NCI-H460 (cell line): ENCODE measurements at places on chromosomes 4 and X. TPM values are rescaled to one million over a fixed set of nuclear protein-coding genes. Genes with fewer than 3 reads are reported as not detected.

DNA sequence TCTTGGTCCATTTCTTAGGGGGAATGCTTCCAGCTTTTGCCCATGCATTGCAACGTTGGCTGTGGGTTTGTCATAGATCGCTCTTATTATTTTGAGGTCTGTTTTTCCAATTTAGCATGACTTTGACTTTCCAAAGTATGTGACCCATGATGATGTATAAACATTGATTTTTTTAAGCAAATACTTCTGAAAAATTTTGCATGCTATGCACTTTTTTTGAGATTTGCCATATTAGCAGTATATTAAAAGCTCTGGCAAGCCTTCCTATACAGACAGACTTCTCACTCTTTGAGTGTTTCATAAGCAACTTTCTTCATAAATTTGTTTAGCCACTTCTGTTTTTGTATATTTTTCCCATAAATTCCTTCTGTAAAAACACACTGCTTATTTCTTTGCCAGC lies 746.4 kb upstream of the LCORL start:
- no peak for DNase-seq

- DNase-seq = no peak
These were observed 58.9 kb downstream of the HOPX start for GRCh38 chr4:56622176-56622575.

- DNase-seq = no peak
These were observed 115.7 kb upstream of the ANK2 start for GRCh38 chr4:112933790-112934189.

GRCh38 chrX:17616936-17617335 lies 120.4 kb upstream of the SCML1 start:
- no peak for DNase-seq

GRCh38 chrX:49978176-49978575 lies 55.8 kb downstream of the CLCN5 start:
- DNase-seq = no peak

DNA sequence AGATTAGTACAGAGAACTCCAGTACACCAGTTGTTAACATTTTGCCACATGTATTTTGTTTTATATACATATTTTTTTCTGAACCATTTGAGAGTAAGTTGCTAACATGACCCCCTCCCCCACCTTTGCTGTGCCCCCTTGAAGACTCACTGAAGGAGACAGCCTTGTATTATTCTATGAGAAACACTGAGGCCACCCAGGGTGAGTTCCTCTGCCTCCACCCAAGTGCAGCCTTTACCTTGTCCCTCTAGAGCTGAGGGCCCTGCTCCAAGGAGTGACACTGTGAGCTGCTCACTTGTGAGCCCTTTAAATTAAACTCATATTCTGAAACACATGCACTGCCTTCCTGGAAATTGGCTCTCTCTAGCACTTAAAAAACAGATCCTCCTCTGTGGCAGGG lies 21.1 kb downstream of the KIT start:
- DNase-seq = no peak

DNA sequence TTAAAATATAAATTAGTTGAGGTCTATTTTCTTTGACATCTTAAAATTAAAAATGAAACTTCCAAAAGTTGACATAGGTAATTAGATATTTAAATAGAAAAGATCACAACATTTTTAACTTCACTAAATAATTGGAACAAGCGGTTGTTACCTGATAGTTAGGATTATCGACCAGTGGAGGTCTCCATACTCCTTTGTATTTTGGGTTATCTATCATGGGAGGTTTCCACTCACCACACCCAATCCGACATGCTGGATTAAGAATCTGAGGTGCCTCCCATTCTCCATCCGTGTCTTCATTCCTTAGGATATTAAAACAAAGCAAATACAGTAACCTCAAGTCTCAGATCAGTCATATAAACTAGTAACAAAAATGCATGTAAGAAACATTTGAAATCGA lies 22.2 kb downstream of the SCOC start:
- DNase-seq = no peak

GRCh38 chr4:124070688-124071484 lies 641.6 kb downstream of the ANKRD50 start:
- no peak for DNase-seq

- no peak for DNase-seq
These were observed 203.7 kb downstream of the CFAP299 start for GRCh38 chr4:80539190-80539589.

DNA sequence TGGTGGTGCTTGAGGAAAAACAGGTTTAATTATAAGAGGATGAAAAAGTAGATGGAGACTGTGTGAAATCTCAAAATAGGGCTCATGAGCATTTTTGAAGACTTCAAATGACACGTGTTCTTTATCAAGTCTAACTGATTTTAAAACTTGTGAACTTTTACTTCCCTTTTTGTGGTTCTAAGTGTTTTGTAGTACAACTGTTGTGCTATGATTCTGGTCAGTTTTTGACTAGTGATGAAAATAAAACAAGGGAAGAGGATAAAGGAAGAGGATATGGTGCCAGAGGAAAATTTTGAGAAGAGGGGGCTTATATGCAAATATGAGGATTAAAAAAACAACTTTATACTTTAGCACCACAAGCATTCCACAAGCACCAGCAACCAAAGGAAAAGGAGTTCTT lies 644.0 kb downstream of the RPA4 start:
- DNase-seq = no peak

DNA sequence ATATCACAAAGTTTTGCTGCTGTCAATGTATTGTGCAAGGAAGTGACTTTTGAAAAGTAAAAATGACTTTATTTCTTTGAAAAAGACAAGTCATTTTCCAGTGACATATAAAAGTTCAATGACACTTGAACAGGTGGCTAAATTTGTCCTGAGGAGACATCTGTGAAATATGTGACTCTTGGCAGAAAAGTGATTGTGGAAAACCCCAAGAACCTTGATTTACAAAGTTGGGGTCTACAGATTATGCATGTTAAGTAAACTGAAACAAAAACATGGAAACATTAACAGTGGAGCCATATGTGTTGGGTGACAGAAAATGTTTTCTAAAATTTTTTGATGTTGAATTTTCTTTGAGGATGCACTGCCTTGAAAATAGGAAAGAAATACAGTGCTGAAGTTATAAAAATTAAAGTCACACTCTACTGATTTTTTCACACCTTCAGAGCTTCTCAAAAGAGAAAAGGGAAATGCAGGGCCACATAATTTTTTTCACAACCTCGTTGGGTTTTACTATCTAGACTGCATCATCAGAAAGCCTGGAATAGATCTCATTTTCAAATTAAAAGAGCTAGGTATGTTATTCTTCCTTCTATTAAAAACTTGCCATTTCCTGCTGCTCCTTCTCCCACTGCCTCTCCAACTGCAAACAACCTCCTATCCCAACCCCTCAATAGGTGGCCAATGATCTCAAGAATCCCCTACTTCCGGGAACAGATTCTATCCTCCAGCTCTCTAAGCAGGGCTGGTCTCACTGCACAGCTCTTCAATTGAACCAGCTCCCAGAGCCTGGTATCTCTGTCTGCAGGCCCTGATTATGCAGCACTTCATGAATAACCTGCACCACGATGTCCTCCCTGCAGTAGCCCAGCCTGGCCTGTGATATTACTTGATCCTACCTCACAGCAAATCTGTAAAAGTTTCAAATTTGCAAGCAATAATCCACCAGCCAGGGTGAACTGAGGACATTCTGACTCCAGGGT lies 570.8 kb upstream of the CPEB2 start:
- DNase-seq = no peak

GRCh38 chr4:38752941-38753806 lies 29.6 kb downstream of the TLR10 start:
- no peak for DNase-seq

DNA sequence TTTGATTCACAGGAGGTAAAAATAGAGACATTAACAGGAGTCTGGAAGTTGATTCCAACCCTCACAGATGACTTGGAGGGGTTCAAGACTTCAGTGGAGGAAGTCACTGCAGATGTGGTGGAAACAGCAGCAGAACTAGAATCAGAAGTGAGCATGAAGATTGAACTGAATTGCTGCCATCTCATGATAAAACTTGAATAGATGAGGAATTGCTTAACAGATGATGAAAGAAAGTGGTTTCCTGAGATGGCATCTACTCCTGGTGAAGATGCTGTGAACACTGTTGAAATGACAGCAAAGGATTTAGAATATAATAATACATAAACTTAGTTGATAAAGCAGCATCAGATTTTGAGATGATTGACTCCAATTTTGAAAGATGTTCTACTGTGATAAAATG lies 76.5 kb downstream of the RELL1 start:
- no peak for DNase-seq

- no peak for DNase-seq
These were observed 61.8 kb upstream of the SFRP2 start for GRCh38 chr4:153850533-153851280.

DNA sequence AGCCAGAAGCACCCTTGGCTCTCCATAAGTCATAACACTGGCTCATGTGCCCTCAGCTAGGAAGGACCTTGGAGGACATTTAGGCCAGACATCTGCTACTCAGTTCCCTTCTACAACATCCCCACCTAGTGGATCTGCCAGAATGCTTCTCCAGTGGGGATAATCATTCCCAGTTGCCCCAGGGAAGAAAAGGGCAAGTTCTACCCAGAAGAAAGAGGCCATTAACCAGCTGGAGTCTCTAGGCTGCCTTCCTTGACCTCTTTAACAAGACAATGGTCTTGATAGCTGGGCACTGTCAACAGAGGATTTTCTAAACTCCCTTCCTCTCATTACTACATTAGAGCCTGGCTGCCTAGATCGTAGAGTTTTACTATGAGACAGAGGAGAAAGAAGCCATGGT lies 42.0 kb downstream of the LGI2 start:
- DNase-seq = no peak

- peak; percentile 50 for DNase-seq
These were observed 34.4 kb upstream of the CDKL5 start for GRCh38 chrX:18390941-18391538.

DNA sequence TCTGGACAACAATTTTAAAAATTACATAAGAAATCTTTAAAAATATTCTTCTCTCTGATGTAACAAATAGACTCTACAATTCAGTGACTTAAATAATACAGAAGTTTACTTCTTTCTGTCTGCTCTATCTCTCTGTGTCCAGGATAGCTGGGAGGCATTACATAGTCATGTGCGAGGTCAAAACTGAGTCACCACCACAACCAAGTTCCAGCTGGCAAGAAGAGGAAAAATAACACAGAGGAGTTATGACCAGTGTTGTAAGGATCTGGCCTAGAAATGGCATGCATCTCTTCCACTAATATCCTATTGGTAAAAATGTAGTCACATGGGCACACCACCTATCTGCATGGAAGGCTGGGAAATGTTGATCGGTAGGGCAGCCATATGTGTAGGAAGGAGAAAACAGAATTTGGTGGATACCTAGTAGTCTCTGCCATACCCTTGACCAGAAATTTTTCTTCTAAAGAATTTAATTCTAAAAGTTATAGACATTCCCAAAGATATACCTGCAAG lies 39.4 kb upstream of the WDFY3 start:
- no peak for DNase-seq

- peak; percentile 23 for DNase-seq
These were observed 177.9 kb downstream of the AFAP1 start for GRCh38 chr4:7761720-7762119.

GRCh38 chr4:128862608-128863311 lies 53.3 kb downstream of the JADE1 start:
- DNase-seq = no peak

GRCh38 chrX:77275392-77275791 lies 171.8 kb upstream of the FGF16 start:
- DNase-seq = no peak

DNA sequence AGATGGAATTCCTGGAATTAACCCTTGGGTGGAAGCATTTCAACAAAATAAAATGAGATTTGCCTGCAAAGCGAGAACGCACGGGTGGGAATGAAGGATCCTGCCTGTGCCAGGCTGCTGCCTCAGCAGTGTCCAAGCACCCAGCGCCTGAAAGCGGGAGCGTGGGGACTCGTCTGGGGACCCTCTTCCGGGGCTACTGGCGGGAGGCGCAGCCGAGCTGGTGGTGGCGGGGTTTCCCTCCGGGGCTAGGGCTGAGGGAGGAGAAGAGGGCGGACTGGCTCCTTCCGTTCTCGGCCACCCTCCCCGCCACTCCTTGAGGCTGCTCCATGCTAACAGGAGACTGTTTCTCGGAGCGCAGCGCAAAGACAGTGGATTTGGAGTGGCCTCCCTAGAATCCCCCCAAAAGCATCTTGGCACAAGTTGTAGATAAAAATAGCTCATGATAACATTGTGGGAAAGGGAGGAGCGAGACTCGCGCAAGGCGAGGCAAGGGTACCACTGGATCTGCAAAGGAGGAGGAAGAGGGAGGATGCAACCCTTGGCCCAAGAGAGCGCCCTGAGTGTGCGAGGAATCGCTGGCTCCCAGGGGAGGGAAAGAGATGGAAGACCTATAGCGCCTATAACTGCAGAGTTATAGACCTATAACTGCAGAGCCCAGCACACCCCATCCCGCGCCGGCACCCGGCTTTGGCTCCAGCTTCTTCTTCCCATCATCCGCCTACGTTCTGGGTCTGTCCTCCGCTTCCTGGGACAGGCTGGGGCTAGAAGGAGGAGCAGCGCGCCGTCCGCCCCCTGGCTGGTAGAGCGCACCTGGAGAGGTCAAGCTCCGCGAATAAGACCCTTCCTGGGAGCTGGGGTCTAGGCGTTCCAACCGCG lies 1.3 kb downstream of the HS3ST1 start:
- DNase-seq = no peak

DNA sequence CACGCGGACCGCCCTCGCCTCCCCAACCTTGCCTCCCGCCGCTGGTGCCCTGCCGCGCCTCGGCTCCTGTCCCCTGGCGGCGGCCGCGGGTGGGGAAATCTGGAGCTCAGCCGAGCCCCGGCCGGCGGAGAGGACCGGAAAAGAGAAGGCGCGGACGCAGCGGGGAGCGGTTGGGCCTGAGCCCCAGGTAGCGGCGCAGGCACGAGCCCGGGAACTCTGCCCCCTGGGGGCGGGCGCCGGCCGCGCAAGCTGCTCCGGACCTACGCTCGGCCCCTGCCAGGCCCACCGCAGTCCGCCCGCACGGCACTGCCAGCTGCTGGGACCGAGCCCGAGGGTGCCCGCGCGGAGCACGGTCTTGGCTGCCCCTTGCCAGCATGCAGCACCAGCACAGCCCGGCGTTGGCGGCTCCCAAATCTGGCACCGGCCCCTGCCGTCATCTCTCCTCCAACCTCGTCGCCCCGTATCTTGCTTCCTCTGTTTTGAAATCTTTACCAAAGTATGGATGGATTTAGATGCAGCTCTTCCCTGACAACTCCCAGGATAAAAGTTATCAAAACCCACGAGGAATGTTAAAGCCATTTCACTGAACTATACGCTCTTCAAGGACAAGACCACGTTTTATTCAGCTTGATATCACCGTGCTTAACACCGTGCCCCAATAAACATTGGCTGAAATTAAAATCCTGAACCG lies at the start of gene PRSS12:
PRSS12 (minus strand) TSS at position 161 of the 691 bp plus-strand sequence. CDS start 283 bp downstream, outside the sequence.
- peak; percentile 38 for DNase-seq

PDLIM3 gene
- total RNA-seq = 7.8 and 10.9 TPM in 2 replicates

TCEAL2 gene
- total RNA-seq = not detected in 2 replicates

IL13RA1 gene
- 43.0 and 45.2 TPM in 2 replicates for total RNA-seq

SLC10A6 gene
- total RNA-seq = not detected in 2 replicates

TCEAL6 gene
- total RNA-seq = not detected in 2 replicates
